ENCODE measurements at places on chromosomes 2 and 18. TPM values are rescaled to one million over a fixed set of nuclear protein-coding genes. Genes with fewer than 3 reads are reported as not detected.

GPR39 gene
- total RNA-seq = 4.3 TPM

TUBB8B gene
- not detected for total RNA-seq

- DNase-seq = no peak
These were observed 66.7 kb upstream of the RMDN2 start for GRCh38 chr2:37858400-37858711.

DNA sequence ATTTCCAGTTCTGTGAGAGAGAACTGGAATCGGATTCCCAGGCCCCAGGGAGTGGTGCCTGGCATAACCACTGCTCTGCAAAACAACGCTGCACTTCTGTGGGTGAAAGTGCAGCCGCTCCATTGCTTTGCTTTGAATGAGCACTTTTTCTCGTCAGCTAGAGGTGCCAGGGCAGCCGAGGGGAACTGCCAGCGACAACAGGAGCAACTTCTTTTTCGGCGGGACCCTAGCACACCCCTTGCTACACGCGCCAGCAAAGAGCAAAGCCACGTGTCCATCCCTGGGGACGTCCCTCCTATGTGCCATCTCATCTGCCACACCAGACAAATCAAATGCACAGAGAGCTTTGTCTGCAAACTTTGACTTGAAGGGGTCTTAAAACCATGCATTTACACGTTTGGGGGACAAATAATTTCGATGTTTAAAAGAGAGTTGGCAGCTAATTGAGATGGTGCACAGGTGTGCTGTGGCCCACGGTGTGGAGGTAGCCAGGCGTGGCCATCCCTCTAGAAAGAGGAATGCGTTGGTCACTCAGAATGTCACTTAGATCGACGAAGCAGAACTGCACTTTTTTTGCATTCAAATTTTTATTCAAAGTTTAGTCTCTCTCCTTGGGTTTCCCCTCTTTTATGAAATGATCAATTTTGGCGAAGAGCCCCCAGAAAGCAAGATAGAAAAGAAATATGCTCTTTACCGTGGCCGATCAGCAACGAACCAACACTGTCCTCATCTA, 151.8 kb downstream of the MBP start:
- no peak for DNase-seq

DNA sequence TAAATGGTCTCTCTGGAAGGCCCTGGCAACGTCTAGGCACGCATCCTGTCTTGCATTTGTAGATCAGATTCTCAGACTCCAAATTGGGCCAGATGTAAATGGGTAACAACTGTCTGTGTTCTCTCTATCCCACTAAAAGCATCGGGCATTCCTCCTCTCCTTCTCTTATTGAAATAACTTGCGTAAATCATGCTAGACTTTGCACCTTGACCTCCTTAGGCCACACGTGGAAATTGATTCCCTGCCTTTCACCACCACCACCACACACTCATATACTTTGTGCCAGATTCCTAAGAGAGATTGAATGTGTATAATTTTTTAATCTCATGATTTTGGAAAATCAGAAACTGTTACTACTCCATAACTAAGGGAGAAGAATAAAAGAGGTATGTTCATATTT, 21.3 kb downstream of the MAPRE3 start:
- DNase-seq = no peak

GRCh38 chr18:79936641-79937040, 14.8 kb downstream of the SLC66A2 start:
- DNase-seq = no peak

DNA sequence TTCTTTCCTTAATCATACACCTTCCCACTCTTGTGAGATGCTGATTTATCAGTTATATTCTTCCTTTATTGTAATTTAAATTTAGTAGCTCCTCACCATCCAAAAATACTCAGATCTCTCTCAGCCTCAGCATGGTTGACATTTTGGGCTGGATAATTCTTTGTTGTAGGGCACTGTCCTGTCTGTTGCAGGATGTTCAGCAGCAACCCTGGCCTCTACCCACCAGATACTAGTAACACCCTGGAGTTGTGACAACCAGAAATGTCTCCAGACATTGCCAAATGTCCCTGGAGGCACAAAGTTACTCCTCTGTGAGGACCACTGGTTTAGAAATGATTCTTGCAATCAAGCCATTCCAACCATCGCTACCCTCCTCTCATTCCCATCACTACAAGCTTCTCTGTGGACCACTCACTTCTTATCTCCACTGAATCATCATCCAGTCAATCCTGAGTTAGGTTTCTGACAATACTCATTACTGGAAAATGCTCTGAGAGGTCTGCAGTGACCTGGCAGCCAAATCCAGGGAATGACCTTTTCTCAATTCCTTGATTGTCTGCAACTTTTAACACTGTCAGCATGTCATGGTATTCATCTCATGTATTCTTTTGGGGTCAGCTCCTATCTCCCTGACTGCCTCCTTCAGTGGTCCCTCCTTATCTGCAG, 43.3 kb downstream of the OSBPL6 start:
- no peak for DNase-seq

RAMP1 gene
- 4.6 TPM for total RNA-seq

DNA sequence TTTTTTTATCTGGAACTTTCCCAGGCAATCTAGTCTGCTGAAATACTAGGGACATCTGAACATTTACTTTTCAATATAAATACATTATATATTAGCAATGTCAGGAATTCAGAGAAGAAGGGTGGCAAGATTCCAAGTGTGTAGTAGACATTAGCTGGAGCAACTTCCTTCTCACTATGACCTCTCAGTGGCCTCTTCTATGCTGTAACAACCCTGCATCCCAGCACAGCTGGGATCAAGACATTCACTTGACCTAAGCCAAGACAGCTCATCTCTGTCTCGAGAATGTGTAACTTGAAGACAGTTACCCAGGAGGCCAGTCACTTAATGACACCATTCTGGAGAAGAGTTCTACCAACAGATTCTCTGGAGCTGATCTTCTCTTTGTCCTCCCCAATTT, 61.7 kb upstream of the RALBP1 start:
- DNase-seq = no peak

SOWAHC gene
- 20.6 TPM for total RNA-seq

DSG4 gene
- total RNA-seq = not detected

DNA sequence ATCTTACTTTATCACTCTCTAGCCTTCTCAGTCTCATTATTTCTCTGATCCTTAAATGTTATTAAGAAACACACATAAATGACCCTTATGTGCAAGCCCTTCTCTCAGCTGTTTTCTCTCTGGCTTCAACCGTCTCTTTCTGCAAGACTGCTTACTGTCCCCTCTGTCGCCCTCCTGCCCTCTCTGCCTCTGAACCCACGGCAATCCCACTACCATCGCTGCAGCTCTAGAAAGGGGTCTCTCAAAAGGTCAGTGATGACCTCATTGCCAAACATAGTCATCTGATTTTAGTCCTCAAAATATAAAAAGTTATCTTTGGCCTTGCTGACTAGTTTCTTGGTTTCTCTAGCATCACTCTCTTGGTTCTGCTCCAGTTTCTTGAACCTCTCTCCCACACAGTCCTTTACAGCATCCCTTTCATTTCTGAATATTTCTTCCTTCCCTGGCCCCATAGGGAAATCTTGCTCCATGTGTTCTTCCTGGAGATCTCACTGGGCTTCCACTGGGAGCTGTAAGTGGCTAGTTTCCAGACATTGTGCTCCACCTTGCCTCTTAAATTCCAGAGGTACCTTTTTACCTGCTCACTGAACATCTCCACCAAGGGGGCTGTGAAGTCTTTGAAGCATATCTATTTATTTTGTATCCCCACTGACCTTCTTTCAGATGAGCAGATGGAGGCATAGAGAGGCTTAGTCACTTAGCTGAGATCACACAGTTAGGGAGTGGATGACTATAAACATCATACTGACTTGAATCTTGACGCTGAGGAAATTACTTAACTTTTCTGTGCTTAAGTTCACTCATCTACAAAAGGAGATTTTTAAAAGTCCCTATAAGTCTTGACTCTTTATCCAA, 96.2 kb downstream of the PDE1A start:
- DNase-seq = no peak

DNA sequence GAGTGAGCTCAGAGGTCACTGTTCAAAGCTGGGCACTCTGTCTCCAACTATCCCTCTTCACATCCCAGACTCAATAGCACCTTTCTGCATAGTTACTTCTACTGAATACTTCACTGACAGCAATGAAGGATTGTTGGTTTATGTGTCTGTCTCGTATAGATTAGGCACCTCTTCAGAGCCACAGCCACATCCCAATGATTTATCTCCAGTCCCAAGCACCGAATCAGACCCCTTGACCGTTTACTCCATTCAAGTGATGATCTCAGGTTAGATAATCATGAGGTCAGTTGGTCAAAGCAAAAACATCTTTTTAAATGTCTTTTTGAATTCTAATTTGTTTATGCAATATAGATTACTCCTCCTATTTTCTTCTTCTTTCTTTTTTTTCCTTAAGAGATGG, 14.7 kb downstream of the NEDD4L start:
- DNase-seq = no peak

GRCh38 chr2:160390544-160391455, 102.8 kb downstream of the RBMS1 start:
- DNase-seq = no peak

FAM237A gene
- total RNA-seq = not detected

GRCh38 chr2:203352604-203353255, 24.5 kb downstream of the ABI2 start:
- DNase-seq = no peak

- no peak for DNase-seq
These were observed 441.7 kb downstream of the ZNF521 start for GRCh38 chr18:24910221-24910620.

GRCh38 chr2:95240556-95240955, 33.2 kb downstream of the ZNF892 start:
- DNase-seq = no peak

IGFBP2 gene
- 101 TPM for total RNA-seq

DNA sequence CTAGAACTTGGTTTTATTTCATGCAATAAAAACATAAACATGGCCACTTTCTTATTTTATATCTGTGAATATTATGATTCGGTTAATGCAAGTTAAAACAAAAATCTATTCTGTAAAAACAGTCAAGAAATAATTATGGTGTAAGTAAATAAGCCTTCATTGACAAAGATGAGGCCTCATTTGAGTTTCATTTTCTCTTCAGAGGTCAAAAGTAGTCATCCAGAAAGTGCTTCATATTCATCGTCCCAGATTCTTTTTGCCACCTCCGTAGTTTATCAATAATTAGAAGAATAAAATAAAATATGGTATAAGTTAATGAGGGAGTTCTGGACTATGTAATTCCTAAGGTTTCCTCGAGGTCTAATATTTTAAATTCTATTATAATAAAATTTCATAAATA, 19.4 kb upstream of the HNRNPA3 start:
- no peak for DNase-seq

IL36B gene
- total RNA-seq = not detected

SCYGR4 gene
- total RNA-seq = not detected

DNA sequence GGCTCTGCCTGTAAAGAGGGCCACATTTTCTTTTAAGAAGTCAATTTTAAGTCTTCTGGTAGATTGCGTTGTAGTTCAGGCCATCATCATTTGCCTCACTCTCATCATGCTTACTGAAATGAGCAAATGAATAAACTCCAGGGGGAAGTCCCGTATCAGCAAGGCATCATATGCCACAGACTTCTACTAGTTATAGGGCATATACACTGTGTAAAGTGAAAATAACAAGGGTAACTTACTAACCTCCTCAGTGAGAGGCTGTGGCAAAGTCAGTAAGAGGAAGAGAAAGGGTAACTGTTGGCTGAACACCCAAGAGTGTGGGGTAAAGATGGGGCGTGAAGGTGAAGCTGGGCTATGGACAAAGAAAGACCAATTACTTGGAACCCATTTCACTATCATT, 456.2 kb downstream of the SPAG16 start:
- no peak for DNase-seq

SCG2 gene
- total RNA-seq = 31.7 TPM

DNA sequence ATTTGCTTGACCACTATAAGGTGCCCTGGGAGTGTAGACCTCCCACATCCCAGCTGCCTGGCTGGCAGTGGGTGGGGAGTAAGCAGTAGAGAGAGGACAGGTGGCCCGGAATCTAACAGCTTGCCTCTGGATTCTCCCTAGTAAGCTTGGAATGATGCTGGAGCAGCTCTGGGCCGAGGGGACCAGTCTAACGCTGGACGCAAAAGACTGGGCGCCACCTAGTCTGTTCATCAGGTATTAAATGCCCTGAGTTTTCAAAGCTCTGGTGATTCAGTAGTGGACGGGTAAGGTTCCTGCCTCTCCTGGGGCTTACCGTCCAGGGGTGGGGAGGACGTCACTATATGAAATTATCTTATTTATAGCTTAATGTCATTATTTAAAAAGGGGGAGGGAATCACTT, 648 bp upstream of the LYPD6B start:
- no peak for DNase-seq

DNA sequence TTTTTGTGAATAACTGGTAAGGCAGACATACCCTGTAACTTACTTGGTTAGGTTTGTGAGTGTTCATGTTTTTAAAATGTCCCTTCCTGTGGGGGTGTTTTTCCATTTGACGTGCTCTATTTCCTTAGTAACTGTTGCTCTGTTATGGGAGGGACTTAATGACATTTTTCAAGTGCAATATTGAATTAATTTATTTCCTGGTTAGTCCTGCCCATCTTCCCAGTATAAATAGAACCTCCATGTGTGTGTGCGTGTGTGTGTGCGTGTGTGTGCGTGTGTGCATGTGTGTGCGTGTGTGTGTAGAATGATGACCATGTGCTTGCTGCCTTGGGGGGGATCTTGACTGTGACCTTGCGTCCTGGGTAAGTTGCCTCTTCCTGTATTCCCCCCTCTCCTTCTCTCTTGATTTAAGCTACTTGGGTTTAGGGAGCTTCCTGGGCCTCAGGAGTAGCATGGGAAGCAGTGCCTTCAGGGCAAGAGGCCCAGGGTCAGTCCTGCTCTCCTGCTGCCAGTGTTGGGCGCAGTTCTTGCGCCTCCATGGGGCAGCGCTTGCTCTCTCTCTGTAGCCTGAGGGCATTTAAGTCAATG, 163.9 kb downstream of the LDLRAD4 start:
- no peak for DNase-seq

- no peak for DNase-seq
These were observed 54.5 kb downstream of the TSHZ1 start for GRCh38 chr18:75264926-75265597.

NEB gene
- 3.9 TPM for total RNA-seq

GRCh38 chr2:181077128-181077709, 96.8 kb downstream of the UBE2E3 start:
- DNase-seq = peak; percentile 43

TLX2 gene
- total RNA-seq = not detected

CLIP4 gene
- total RNA-seq = 35.7 TPM

DNA sequence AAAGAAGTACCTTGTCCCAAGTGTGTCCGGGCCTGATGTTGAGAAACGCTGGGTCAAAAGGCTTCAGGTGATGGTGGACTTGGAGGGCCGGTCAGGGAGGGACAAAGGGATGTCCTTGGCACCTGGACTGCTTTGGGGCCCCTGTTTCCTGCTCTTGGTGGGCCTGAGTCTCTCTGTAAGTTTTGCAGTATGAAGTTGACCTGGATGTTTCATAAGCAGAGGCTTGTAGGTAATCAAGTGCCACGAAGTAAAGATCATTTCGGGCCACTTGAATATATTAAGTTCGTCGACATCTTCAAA, 29.4 kb downstream of the ASAP2 start:
- DNase-seq = no peak

- DNase-seq = no peak
These were observed 52.7 kb downstream of the FAM171B start for GRCh38 chr2:186746584-186746983.

Measured in cerebellum (tissue), 4 donors.